LoVo (cell line): ENCODE measurements at places on chromosomes 7 and 10.

- DNase-seq: no peak
These were observed 105.7 kb upstream of the C10orf90 start for GRCh38 chr10:126776168-126776567.

- DNase-seq: no peak
These were observed 67.0 kb upstream of the ZNF479 start for GRCh38 chr7:57199252-57199651.

GRCh38 chr7:44911911-44912310 is 26.6 kb upstream of the PURB start:
- no peak for DNase-seq

DNA sequence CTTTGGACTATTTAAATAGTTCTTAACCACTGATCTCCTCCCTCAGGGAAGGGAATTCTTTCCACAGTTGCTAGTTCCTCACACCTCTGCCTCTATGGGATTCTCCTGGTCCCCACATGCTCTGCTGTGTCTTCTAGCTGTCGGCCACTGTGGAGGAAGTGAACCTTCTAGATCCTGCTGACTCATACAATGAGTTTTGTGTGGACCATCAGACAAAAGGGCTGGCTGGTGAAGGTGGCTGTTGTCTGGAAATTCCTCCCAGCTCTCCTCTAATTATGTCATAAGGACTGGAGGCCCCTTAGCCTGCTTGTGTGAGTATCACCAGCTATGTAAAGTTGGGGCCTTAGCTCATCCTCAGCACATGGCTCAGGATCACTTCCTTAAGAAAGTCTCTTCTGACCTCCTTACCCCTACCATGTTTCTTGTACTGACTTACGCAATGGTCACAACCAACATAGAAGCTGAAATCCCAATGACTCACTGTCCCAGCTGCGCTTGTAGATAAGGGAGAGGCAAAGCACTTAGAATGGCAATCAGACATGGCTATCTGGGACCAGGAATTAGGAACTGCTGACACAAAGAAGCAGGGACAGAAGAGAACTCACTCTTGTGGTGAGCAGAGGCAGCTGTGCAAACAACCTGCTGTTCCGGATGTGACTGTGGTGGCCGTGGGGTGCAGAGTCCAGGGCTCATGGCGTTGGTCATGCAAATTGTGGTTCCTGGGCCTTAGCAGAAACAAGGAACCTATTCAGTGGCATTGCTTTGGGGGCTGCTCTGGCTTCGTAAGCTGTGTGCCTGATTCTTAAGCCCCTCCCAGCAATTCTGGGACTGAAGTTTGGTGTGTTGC is 2.5 kb upstream of the MACC1 start:
- peak; percentile 94 for DNase-seq

DNA sequence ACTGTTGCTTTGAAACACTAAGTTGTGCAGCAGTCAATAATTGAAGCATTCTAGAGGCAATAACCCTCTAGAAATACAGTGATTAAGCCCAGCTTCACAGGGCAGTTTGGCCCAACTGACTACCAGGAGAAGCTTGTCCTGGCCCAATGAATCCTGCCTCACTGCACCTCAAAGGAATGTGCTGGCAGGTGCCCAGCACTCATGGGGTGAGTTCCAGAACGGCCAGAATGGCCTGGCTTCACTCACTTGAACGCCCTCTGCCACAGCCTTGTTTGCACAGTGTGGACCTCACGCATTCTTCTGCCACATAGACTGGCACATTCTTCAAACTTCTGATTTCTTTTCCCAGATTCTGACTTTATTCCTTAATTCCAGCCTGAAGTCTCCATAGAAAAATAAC is 6.6 kb upstream of the ITIH2 start:
- DNase-seq: peak; percentile 18

- no peak for DNase-seq
These were observed 78.6 kb downstream of the CHCHD3 start for GRCh38 chr7:133003052-133003910.

DNA sequence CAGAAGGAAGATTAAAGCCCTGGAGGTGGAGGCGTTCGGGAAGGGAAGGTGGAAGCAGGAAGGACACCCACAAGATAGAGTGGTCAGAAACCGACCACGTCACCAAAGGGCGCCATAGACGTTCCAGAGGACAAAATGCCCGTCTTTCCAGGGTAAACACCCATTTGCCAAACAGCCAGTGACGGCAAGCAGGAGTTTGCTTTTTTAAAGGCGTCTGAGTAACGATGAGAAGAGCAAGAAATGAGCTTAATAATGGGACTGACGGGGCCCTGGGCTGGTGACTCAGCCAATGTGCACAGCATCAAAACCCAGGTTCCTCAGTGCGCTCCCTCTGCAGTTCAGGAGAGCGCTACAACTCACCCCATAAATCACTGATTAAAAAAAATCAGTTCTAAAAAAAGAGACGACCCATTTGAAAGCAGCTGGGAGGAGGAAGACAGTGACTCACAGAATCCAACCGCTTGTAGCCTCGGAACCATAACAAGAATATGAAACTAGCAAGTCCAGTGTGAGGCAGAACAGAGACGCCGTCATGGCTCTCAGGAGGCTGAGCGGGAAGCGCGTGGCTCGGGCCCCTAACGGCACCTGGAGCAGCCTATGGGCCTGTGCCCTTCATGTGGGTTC is 5.9 kb downstream of the DIP2C start:
- DNase-seq: peak; percentile 56

DNA sequence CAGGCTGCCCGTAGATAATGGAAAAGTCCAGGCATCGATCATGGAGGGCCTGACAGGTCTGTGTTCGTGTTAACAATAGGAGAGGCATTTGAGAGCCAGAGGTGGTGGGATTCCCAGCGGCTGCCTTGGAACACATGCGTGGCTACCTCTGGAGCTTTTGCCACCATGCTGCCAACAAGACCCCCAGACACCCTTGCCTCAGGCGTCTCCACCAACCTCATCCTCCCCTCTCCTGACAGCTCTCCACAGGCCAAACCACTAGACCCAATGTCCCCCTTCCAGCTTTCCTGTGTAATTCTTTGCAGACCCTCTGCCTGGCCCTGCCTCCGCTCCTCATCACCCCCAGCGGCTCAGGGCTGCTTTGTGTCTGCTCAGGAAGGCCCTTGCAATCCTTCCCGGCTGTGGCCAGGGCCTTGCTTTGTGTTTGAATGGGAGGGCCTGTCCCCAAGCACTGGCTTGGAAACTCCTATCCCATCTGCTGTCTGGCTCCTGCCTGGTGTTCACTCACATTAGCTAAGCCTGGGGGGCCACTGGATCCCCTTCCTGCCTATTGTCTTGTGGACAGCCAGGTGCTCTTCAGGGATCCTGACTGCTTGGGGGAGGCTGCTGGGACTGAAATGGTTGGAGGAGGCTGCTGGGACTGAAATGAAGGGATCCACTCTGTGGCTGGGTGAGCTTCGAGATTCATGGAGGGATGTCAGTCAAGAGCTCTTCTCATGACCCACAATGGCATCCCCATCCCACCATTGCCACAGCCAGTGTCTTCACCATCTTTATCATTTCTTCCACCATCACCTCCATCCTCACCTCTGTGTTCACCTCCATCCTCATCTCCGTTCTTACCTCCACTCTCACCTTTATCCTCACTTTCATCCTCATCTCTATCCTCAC is 60.8 kb upstream of the ELN start:
- no peak for DNase-seq

- peak; percentile 18 for DNase-seq
These were observed 146.4 kb upstream of the TMEM106B start for GRCh38 chr7:12064586-12065127.

DNA sequence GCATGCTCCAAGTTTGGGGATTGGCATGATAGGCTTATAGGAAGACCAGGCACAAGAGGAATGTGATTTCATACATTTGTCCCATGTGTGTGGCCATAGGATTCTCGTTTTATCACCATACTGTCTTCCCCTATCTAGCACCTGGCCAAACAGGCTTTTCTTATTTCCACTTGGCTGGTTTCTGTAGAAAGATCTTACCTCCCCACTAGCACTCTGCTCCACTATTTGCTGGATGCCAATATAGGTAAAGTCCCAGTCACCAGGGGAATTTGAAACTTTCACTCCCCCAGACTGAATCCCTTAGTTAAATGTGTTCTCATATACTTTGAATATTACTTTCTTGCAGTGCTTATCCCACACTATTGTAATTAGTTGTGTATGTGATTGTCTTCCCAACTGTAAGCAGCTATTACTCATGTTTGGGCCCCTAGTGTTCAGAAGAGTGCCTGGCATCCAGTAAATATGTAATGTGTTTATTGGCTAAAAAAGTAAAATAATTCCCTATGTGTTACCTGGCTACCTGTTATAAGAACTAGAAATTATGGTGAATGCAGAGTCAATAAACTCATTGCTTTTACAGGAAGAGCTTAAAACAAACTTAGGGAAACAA is 109.0 kb downstream of the LRMDA start:
- DNase-seq: no peak

DNA sequence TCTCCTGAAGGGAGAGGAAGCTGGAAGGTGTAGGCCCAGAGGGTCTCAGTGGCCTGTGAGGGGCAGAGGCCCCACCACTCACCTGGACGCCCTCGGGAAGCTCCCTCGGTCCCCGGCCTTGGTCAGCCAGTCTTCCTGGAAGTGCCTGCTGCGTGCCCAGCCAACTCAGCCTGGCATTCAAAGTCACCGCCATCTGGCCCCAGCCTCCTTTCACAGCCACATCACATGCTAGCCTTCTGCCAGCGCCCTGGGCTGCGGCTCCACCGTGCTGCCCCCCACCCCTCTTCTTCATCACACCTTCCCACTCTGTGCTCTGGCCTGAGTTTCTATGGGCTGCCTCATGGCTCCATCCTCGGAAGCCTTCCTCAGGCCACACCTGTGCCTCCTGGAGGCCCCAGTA is 98.0 kb downstream of the ZMIZ1 start:
- DNase-seq: no peak

GRCh38 chr7:97337849-97338248 is 220.4 kb downstream of the SDHAF3 start:
- DNase-seq: no peak

DNA sequence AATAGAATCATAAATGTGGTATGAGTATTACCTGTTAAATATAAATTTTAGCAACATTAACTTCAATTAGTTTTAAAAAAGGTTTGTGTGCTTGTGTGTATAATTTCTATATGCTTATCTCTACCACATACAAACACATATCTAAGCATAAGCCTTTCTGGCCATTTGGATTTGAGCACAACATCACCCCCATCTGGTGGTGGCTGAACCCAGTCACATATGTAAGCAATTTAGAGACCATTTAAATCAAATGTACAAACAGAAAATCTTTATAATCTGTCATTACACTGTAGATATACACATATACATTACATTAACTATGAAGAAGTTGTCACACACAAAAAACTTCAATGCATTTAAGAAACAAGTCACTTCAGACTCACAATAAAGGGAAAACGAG is 31.7 kb downstream of the GPR22 start:
- peak; percentile 10 for DNase-seq

- no peak for DNase-seq
These were observed 1.3 kb downstream of the GUSB start for GRCh38 chr7:65980478-65981250.

GRCh38 chr10:24962995-24963394 is 10.6 kb upstream of the PRTFDC1 start:
- DNase-seq: peak; percentile 90

DNA sequence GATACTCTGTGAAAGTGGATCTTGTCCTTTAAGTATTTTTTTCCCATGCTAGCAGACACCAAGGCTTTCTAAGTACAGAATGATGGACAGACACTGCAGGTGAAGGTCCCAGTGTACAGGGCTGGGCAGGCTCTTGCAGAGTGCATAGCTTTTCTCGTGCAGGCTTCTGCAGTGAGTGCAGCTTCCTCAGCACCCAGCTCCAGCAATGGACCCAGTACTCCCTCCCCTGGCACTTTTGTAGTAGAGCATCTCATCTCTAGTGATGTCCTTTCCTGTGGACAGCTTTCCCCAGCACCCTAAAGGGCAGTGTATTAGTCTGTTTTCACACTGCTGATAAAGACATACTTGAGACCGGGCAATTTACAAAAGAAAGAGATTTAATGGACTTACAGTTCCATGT is 104.3 kb downstream of the CUL2 start:
- DNase-seq: peak; percentile 32

DNA sequence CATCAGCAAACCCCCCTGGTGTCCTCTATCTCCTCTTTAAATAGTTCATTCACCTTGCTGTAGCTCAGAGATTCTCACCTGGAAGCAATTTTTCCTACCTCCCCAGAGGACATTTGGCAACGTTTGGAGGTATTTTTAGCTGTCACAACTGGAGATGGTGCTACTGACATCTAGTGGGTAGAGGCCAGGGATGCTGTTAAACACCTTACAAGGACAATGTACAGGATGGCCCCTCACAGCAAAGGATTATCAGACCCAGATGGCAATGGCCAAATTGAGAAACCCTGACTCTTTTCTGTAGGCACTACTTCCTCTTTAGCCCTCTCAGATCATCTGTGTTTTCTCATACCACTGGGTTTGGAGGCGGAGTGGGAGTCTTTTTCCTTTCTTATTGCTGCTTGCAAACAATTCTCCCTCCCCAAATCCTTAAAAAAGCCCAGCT is 13.2 kb upstream of the TRA2A start:
- DNase-seq: peak; percentile 55

DNA sequence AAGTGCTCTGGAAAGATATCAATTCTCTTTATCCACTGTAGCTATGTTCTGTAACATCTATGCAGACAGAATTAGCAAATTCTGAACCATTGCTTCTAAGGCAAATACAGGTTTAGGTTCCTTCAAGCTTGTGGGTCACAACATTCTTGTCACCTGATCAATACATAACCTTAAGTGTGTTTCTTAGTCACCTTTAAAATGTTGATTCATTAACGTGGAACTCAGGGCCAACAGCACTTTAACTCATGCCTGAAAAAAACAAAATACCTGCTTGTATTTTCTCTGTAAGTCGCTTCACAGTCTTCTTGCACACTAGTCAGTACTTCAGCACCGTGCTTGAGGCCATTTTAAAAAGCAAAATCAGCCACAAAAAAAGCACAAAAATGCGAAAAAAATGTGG is 35.2 kb upstream of the TRIL start:
- no peak for DNase-seq

DNA sequence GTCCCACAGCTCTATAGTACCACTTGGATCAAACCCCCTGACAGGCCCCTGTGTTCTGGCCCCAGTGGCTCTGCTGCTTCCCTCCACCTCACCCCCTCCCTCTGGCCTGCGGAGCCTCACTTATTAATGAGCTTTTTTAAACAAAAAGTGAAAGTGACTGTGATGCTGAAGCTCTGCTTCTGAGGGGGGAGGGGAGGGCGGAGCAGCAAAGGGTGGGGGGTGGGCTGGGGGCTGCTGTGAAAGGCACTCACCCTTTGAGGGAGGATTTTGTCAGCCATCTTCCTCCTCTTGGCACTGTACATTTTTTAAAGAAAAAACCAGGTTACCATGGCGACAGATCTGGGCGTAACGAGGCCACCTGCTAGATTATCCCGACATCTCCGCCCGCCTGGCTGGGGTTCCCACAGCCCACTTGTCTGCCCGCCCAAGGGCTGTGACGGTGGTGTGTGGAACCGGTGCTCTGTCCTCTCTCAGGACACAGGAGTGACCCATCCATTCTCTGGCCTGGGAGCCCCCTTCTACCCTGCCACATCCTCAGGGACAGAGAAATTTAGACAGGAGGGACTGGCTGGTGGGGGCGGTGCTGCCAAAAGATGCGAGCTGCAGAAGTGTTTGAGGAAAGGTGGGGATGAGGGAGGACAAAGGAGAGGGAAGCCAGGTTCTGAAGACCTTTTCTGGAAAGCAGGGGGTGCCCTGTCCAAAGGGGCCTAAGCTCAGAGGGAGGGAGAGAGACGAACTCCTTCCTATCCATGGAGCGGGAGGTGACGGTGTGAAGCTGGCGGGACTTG is 4.9 kb downstream of the SMARCD3 start:
- no peak for DNase-seq
